Effector memory CD4-positive, alpha-beta T cell (primary cell): ENCODE measurements at places on chromosomes 6 and 20.

DNA sequence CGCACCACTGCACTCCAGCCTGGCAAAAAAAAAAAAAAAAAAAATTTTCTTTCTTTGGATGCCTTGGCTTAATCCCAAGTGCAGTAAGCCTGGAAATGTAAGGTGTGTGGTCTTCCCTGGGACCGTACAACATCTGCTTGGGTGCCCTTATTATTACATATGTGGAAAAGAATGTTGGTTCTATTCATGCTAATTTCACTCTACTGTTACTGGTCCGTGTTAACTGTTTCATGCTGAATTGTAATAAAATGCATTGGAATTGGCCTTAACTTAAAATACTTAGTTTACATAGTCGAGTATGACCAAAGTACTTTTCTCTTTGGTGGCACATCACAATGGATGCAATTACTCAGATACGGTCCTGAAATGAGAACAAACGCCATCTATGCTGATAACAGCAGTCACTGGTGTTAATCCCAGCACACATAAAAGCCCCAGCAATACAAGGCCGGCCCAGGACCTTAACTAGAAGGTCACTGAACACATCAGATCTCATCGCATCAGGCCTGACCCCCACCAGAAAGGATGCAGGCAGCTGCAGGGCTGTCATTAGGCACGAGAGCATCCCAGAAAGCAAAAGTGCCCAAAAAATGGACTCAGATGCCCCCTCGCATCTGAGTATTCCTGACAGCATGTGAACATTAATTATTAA lies 1.2 kb downstream of the SERPINB6 start:
- DNase-seq, result no peak

- no peak for DNase-seq
These were observed 2.4 kb upstream of the BPIFA2 start for GRCh38 chr20:33165416-33166055.

DNA sequence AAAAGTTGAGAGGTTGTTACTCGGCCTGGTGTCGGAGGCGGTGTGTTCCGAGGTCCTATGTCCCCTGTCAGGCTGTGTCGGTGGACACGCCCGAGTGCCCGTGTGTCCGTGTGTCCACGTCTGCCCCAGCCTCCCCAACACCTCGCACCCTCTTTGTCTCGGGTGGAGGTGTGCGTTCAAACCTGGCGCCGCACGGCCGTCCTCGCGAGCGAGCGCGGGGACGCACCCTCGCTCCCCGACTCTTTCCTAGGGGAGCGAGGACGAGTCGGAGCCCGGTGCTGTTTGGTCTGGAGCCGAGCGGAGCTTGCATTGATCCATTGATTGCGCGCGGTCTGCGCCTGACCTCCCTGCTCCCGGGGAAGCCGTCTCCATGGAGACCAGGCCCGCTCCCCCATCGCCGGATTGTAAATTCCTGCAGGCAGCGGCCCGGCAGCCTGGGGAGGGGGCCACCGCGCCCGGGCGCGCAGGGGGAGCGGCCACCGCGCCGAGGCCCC lies 411 bp upstream of the SCUBE3 start:
- DNase-seq, result no peak

DNA sequence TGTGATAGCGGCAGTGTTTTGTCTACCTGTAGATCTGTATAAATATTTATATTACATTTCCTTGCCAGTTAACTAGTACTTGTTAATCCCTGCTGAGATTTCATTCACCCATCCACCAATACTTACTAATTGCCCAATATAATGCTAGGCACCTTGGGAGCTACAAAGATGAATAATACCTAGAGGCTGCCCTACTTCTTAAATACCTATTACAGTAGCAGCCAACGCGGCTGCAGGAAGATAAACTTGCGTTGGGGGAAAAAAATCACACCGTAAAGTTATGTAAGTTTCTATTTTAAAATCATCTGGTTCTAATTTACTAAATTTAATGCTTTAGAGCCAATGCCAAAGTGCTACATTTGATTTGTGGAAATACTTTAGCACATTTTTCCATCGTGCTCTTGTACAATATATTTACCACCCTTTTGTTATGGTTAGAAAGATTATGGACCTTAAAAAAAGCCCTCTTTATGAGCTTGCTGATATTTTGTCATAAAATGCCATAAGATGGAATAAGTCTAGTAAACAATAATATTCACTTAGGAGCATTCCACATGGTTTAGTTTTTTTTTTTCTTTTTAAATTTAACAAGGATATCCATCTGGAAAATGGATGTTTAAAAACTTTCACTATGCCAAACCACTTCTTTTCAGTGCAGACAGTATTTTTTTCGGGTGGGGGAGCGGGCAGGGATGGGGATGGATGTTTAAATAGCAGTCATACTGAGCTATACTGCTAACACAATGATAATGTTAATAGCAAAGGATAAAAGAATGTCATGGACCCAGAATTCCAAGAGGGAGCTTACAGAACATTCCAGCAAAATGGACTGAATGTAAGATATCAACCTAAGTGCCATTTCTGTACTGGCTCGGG lies 13.2 kb upstream of the NEDD9 start:
- DNase-seq, result no peak

- no peak for DNase-seq
These were observed 362.1 kb downstream of the NRN1 start for GRCh38 chr6:5644523-5645185.

DNA sequence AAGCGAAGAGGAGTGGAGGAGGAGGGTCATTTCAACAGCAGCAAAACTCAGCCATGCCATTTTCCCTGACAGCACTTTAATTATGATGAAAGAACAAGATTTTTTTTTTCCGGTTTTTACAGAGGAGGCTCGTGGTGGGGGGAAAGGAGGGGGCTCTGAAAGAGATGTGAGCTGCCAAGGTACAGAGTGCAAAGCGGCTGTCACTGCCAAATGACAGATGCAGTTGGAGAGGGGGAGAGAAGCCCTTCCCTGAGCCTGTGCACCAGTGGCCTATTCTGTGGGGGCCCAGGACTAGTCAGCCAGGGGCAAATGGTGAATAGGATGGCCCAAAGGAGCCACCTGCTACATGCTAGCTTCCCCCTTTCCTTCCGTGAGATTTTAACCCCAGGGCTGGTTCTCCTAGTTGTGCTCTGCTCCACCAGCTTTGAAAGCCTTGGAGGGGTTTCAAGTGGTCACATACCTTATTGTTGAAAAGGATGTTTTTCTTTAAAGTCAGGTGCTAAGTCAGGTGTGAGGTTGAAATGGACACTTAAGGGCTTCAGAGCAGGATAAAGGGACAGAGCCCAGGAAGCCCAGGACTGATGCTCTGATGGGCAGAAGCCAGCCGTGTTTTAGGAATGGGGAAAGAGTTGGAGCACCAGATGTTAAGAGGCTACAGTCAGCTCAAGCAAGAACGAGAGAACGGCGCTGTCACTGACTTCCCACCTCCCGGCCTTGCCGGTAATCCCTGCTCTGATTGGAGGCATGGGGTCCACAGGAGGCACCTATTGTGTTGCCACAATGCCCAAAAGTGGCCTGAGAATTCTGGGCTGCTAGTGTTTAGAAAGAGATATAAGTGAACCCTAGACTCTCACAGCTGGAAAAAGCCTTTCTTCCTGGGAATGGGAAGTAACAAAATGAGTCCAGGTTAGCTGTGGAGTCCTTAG lies 24.8 kb downstream of the GNAS start:
- DNase-seq, result no peak

DNA sequence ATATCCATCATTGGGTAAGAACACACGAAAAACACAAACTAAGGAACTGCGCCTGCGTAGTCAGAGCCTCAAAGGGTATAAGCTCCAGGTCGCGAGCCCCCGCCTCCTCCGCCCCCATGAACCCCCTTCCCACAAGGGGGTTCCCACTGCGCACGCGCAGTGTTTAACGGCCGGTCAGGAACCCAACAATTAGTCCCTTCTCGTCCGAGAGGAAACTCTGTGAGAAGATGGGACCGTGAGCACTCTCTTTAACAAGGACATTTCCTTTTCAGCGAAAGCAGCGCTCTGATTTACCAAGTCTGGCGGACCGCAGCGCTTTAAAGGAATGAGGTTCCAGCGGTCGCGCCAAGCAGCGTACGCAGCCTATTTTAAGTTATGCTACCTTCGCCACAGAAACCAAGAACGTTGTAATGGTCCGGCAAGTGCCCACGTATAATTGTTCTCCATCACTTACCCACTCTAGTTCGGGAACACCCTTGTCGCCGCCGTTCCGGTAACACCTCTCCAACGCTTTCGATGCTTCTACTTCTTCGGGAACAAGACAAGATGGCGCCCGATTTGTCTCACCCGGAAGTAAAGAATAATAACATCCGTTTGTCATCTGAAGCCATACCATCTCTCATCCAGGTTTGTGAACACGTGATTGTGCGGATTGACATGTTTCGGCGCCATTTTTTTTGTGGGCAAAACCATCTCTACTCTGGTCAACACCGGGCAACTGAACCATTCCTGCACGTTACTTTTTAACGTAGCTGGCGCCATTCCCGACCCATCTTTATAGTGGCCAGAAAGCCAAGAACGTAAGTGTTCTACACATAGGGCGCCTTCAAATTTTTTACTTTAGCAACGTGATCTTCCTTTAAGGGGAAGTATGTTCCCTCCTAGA lies at the start of gene PNISR:
TSS of gene PNISR (minus strand) at position 548 of the 886 bp plus-strand sequence. CDS start 10,649 bp downstream, outside the sequence.
- DNase-seq, result peak; percentile 86

- DNase-seq, result no peak
These were observed 24.2 kb downstream of the TFAP2A start for GRCh38 chr6:10390495-10391298.

DNA sequence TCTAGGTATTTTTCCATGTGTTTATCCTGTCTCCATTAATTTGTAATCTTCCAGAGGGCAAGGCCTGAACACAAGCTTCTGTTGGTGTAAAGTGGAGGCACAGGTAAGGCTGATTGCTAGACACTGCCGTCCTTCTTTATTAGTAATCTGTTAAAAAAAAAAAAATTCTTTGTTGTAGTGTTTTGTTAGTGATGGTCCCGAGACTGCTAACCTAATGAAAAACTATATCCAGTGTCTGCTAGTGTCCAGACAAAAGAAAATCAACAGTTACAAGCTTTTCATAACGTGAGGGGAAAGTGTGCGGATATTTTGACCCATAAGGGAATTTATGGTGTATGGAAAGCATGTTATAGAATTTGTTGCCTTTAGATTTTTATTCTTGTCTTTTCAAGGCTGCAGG lies 4.2 kb upstream of the HIVEP1 start:
- DNase-seq, result no peak

DNA sequence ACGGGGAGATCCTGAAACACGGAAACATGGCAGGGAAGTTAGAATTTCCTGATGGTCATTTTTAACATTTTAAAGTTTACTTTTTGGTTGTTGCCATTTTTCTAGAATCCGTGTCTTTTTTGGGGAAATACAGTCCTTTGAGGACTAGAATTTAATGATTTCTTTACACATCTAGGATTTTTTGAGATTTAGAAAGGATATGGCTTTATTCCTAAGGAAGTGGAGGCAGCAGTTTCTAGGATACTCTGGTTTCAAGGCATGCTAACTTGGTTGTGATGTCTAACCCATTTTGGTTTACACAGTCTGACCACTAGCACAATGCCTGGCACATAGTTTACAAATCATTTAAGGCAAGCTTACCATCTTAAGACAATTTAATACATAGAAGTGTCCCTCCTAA lies 1.1 kb upstream of the ZBTB2 start:
- DNase-seq, result no peak

DNA sequence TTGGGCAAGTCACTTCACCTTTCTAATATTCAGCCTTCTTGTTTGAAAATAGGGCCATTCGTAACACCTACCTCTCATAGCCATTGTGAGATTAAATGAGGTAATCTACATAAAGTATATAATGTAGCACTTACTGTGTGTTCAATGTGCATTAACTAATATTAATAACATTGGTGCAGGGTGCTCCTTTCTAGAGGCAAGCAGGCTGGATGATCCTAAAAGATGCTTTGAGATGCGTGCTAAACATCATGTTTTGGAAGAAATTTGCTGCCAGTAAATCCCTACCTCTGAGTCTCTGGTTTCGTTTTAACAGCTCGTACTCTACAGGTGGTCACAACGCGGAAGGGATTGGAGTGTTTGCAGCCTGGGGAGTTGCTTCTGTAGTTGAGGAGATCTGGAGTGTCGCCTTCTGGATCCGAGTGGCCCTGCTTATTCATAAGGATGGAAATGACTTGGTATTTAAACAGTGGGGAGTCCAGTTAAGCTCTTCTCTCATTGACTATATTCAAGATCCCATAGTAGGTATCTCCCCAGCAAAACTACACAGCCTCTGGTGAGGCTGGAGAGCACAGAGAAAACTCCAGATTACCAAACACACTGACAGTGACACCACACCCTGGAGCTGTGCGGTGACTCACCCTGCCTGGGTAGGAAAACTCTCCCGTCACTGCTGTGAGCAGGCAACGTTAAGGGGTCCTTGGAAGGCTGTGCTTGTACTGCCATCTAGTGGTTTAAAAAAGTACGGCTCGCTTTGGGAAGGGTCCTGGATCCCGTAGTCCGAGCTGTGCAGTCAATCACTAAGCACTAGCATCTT lies 107.9 kb downstream of the MAP3K7 start:
- peak; percentile 74 for DNase-seq

DNA sequence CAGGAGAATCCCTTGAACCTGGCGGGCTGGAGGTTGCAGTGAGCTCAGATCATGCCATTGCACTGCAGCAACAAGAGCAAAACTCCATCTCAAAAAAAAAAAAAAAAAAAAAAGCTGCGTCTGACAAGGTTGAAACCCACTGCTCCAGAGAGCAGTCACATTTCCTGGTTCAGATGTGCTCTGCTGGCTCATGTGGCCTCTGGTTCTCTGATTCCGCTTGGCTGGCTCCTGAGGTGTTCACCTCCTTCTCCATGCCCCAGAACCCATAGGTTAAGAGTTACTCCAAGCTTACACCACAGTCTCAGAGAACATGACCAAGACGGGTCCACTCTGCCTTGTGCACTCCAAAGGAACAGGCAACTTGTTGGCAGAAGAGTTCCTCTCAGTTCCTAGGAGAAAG lies 8.8 kb upstream of the CNR1 start:
- no peak for DNase-seq

- no peak for DNase-seq
These were observed 31.8 kb upstream of the EMILIN3 start for GRCh38 chr20:41398408-41398807.

- DNase-seq, result no peak
These were observed 71.0 kb upstream of the MRAP2 start for GRCh38 chr6:83962582-83962981.

DNA sequence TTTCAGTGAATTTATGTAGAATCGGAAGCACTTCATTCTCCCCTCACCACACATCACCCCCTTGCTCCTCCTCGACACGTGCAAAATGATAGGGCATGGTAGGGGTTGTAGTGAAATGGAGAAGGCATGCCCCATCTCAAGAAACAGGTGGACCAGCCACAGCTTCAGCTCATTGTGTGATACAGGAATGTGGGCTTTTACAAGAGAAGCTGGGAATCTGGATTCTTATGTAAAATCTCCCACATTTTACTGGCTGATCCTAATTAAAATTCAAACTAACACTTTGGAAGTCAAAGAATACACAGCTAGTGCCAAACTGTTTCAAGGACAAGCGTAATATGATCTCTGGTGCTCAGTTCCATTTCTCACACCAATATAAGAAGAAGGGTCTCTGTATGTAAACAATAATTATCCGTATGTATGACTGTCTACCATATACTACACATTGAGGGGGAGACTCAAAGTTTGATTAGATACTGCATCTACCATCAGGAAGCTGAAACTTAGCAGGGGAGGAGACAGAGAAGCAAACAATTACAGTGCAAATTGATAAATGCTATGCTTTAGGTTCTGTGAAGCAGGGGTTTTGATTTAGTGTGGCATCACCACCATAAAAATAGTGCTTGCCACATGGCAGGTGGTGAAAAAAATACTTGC lies 24.3 kb upstream of the KIAA0408 start:
- no peak for DNase-seq

- DNase-seq, result peak; percentile 17
These were observed 56.0 kb downstream of the OTOR start for GRCh38 chr20:16803965-16804792.
